ENCODE measurements at places on chromosomes 7 and 10.

DNA sequence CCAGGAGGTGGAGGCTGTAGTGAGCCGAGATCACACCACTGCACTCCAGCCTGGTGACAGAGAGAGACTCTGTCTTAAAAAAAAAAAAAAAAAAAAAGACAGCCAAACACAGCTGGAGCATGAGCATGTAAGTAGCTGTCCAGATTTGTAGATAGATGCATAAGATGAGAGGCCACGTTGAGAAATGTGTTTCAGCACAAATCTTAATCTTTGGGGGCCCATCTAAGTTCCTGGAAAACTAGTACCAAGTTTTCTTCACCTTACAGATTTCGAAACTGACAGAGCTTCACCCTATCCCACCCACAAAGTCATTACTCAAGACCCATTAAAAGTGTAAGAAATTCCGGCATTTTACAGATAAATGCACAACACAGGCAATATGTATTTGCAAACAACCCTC lies 208.2 kb downstream of the PARD3 start:
- DNase-seq: no peak

DNA sequence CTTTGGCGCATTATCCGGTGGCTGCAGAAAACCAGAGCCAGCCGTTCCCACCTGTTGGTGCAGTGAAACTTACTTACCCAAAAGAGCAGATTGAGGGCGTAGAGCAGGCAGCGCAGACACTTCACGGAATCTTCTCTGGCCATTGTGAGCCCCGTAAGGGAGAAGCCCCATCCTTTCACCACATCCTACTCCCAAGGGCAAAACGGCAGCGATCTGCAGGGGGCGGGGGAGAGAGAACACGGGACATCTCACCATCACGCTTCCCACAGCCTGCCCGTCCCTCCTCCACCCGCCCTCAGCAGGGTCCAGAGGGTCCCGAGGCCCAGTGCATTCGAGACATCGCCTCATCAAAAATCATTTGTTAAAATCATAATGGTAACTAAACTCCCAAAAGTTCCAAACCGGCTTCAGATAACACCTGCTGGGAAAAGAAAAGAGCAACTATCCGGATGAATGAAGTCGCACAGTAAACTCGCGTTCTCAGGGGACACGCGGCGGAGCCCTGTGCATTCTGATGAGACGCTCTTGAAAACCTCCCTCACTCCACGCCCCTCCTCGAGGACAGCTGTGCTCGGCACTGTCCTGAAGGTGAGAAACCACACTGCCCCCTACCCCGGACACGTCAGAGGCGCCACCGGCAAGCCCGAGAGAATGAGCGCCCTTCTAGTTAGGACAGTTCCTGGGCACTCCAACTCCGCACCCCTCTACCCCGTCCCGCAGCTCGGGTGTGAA lies 1.2 kb downstream of the TSPAN12 start:
- DNase-seq: peak; percentile 6

DNA sequence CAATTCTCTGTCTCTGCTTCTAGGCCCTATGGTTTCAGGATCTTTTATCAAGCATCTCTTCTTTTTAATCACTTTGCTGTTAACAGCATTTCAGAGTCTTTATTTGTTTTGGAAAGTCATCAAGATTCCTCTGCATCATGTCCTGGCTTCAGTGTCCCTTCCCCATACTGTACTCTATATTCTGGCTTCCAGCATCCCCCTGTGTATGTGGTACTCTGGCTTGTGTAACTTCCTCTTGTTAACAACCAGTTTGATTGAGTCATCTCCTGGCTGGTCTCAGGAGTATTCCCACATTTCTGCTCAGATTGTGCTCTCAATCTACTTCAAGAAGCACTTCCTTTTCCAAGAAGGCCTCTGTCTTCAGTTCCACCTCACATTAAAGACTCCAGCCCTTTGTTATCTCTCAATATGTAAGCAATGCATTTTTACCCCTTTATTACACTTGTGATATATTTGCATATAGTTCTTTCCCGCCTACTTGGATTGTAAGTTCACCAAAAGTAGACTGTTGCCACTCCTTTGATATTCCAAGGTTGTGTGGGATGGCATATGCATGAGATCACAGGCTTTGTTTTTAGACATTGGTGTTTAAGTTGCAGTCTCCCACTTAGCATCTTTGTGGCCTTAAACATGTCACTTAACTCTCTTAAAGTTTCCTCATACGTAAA lies 15.1 kb upstream of the ATE1 start:
- DNase-seq: no peak

DNA sequence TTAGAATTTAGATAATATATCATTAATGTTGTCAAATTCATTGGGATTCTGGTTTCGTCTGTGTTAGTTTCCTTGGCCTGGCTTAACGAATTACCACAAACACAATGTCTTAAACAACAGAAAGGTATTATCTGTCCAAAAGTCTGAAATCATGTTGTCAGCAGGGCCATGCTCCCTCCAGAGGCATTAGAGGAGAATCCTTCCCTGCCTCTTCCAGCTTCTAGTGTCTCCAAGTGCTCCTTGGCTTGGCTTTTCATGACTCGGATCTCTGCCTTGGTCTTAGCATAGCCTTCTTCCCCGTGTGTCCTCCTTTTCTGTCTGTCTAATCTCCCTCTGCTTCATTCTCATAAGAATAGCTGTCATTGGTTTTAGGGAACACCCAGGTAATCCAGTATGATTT lies 482.5 kb downstream of the SEMA3D start:
- DNase-seq: no peak

- peak; percentile 77 for DNase-seq
Measured at GRCh38 chr7:139035586-139036353, at the start of gene ZC3HAV1L. ZC3HAV1L (minus strand) TSS chr7:139036042; CDS start chr7:139036017, 25 bp downstream.

DNA sequence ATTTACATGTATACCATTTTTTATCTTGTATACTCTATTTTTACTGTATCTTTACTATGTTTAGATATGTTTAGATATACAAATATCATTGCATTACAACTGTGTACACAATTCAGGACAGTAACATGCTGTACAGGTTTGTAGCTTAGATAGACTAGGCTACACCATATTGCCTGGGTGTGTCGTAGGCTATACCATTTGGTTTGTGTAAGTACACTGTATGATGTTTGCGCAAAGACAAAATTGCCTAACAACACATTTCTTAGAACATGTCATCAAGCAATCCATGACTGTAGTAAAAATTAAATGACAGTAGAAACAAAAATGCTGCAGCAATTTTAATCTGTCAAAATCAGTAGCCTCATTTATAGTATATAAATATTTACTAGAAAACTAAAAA lies 812.2 kb downstream of the GRM8 start:
- DNase-seq: no peak

All from NCI-H2081 (cell line).